ENCODE measurements at places on chromosomes 7 and 10. TPM values are rescaled to one million over a fixed set of nuclear protein-coding genes. Genes with fewer than 3 reads are reported as not detected.

SEMA3D gene
- total RNA-seq, result 2.2 TPM

AFAP1L2 gene
- 29.5 TPM for total RNA-seq

ZCWPW1 gene
- total RNA-seq, result 5.9 TPM

- no peaks in the 10 kb centered on the region for H3K27me3 ChIP-seq
- H3K4me1 ChIP-seq, result no peaks in the 10 kb centered on the region
- peak; percentile 71 for DNase-seq
- no peak overlapping the region for H3K4me3 ChIP-seq
- no peak overlapping the region for H3K27ac ChIP-seq
- H3K36me3 ChIP-seq, result no peaks in the 10 kb centered on the region
These were observed 79.8 kb upstream of the MGMT start for GRCh38 chr10:129387258-129387525.

GRCh38 chr7:100464210-100464660 lies at the start of gene SPACDR:
SPACDR (minus strand) TSS chr7:100464260; CDS start chr7:100464025, 235 bp downstream.
- no peak within 1 kb of the TSS for H3K4me3 ChIP-seq
- no peaks in the 10 kb centered on the region for H3K36me3 ChIP-seq
- H3K27me3 ChIP-seq, result no peaks in the 10 kb centered on the region
- H3K27ac ChIP-seq, result no peak within 1 kb of the TSS

DNA sequence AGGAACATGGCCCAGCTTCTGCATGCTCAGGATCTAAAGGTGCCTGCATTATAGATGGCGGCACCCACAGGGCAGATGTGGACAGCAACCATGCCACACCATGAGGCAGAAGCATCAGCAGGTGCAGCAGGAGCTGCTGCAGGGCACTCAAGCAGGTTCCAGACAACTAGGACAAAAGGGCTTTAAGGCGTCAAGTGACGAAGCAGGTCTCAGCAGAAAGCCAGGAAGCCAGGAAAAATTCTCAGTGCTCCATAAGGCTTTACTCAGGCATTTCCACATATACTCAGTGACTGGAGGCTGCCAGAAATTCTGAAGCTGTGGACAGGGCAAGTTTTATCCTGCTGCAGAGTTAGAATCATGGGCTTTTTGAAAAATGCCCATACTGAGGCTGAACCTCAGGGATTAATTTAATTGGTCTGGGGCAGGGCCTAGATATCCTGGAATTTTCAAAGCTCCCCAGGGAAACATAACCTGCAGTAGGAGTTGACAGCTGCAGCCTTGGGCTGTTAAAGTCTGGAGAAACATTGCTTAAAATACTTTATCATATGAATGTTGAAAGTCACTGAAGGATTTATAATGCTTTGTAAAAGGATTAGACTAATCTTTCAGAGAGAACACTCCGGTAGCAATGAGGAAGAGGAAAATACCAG lies 68.1 kb upstream of the RNF148 start:
- no peak overlapping the region for H3K4me3 ChIP-seq
- H3K27me3 ChIP-seq, result no peaks in the 10 kb centered on the region
- H3K36me3 ChIP-seq, result no peaks in the 10 kb centered on the region
- no peak for DNase-seq

DNA sequence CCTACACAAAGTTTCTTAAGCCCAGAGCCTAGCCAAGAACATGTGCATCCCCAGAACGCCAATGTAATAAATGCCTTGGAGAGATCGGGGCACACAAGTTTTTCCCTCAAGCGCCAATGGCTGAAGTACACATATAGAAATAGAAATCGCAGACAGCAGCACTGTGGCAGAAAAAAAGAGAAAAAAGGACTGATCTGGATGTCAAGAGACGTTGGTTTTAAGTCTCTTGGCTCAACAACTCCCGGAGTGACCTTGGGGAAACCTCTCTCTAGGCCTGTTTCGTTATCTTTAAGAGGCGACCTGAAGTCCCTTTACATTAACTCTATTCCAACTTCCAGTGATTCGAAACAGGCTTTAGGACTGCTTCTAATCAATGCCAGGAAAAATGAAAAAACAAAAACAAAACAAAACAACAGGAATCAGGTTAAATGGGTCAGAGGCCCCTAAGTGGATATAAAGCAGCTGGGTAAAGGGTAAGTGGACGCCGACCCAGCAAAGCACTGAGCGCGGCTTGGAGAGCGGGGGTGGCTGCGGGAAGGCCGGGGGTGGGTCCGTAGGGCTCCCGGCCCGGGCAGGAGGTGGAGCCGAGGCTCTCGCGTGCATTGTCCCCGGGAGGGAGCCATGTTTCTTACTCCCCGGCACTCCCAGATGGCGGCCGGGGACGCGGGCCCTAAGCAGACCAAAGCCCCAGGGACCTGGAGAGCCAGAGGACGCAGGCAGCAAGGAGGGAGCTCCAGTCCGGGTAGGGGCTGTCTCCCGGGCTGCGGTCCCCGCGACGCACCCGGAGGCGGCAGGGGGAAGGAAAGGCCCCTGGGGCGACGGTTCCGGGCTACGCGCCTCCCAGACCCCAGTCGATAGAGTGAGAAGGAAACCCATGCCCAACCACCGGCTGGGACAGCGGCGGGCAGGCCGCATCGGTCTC lies 757 bp downstream of the EIF3A start:
- H3K27me3 ChIP-seq, result no peaks in the 10 kb centered on the region
- peak overlapping the region; percentile 78 for H3K4me3 ChIP-seq
- peaks cover 38% of the 10 kb centered on the region for H3K4me1 ChIP-seq
- DNase-seq, result no peak

DNA sequence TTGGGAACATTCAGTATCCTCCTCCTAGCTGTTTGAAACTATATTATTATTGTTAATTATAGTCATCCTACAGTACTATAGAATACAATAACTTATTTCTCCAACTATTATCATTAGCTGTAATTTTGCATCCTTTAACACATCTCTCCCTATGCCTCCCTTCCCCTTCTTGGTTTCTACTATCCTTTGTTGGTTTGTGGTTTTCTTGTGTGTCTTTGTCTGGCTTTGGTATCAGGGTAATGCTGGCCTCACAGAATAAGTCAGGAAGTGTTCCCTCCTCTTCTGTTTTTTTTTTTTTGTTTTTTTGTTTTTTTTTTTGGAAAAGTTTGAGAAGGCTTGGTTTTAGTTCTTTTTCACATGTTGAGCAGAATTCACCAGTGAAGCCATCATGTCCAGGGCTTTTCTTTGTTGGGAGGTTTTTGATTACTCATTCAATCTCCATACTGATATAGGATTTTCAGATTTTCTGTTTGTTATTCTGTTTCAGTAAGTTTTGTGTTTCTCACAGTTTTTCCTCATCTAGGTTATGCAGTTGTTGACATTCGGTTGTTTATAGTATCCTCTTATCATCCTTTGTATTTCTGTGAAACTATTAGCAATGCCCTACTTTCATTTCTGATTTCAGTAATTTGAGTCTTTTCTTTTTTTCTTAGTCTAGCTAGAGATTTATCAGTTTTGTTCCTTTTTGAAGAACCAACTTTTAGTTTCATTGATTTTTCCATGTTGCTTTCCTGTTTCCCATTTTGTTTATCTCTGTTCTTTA lies 21.6 kb downstream of the C1GALT1 start:
- no peak overlapping the region for H3K4me3 ChIP-seq
- no peaks in the 10 kb centered on the region for H3K36me3 ChIP-seq
- no peak overlapping the region for H3K27ac ChIP-seq

DNA sequence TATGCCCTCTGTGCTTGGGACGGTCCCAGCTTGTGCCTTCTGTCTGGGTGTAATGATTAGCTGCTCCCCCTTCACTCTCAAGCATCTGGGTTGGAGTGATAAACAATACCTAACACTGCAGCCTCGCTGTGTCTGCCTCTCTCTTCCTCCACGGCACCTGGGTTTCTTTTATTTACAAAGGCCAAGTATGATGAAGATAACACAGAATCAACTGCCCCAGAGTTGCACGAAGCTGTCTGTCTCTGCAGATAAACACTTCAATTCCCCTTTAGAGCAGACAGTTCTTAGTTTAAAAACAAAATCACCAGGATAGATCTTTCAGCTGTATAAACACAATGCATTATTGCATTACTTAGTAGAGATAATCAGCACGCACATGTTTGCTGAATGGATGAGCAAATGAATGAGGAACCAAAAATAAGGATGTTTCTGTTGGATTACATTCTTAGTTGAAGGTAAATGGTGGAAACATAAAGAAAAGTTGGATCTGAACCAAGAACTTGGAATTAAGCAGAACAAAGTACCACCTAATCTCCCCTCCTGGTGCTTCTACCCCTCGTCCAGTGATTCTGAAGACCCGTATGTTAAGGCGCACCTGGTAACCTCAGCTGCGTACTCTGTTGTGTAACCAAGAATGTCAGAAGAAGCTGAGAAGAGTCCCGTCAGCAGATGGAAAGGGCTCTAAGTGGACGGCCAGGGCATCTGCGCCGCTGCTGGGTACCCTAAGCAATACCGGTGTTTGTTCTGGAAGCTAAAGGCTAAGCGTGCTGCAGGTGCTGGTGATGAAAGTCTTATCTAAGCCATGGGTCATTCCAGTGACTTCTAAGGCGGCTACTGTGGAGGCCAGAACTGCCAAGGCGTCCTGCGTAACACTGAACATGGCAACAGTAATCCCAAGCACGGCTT lies 26.6 kb downstream of the INSIG1 start:
- no peaks in the 10 kb centered on the region for H3K27me3 ChIP-seq
- DNase-seq, result no peak
- H3K36me3 ChIP-seq, result no peaks in the 10 kb centered on the region
- H3K27ac ChIP-seq, result no peak overlapping the region
- no peak overlapping the region for H3K4me3 ChIP-seq

- H3K36me3 ChIP-seq, result no peaks in the 10 kb centered on the region
- no peak overlapping the region for H3K27ac ChIP-seq
- H3K4me1 ChIP-seq, result peaks cover 12% of the 10 kb centered on the region
- DNase-seq, result no peak
These were observed 180.0 kb upstream of the ANK3 start for GRCh38 chr10:60569681-60570080.

- DNase-seq, result no peak
- no peaks in the 10 kb centered on the region for H3K27me3 ChIP-seq
- no peak overlapping the region for H3K4me3 ChIP-seq
- H3K4me1 ChIP-seq, result no peaks in the 10 kb centered on the region
These were observed 83.0 kb upstream of the ASAH2 start for GRCh38 chr10:50334273-50334672.

GRCh38 chr7:28592861-28593260 lies 180.5 kb downstream of the CREB5 start:
- DNase-seq, result no peak
- H3K36me3 ChIP-seq, result no peaks in the 10 kb centered on the region
- H3K4me1 ChIP-seq, result no peaks in the 10 kb centered on the region
- H3K27ac ChIP-seq, result no peak overlapping the region
- no peak overlapping the region for H3K4me3 ChIP-seq

DNA sequence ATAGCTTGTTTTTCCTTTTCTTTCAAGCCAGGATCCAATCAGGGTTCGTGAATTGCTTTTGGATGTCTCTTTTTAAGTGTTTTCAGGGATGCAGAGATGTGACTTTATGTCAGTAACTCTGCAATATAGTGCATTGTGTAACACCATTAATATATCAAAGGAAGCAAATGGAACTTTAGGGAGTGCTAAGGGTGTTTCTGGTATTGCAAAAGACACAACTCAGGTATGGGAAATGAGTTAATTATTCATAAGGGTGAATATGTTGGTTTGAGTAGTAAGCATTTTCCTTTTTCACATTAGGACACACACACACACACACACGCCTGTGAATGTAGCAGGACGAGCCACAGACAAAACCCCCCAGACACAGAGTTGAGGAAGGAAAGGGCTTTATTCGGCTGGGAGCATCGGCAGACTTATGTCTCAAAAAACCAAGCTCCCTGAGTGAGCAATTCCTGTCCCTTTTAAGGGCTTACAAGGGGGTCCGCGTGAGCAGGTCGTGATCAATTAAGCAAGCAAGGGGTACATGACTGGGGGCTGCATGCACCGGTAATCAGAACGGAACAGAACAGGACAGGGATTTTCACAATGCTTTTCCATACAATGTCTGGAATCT lies 31.8 kb upstream of the GSDME start:
- H3K27ac ChIP-seq, result no peak overlapping the region
- no peak overlapping the region for H3K4me3 ChIP-seq
- no peaks in the 10 kb centered on the region for H3K27me3 ChIP-seq
- DNase-seq, result no peak
- H3K4me1 ChIP-seq, result no peaks in the 10 kb centered on the region

GRCh38 chr7:16144361-16144760 lies 277.0 kb downstream of the CRPPA start:
- H3K4me3 ChIP-seq, result no peak overlapping the region
- H3K27me3 ChIP-seq, result no peaks in the 10 kb centered on the region
- no peaks in the 10 kb centered on the region for H3K4me1 ChIP-seq
- H3K27ac ChIP-seq, result no peak overlapping the region
- H3K36me3 ChIP-seq, result no peaks in the 10 kb centered on the region

GRCh38 chr7:132590162-132590561 lies 13.9 kb upstream of the PLXNA4 start:
- no peak overlapping the region for H3K4me3 ChIP-seq
- H3K27ac ChIP-seq, result no peak overlapping the region
- H3K27me3 ChIP-seq, result no peaks in the 10 kb centered on the region
- no peak for DNase-seq

DNA sequence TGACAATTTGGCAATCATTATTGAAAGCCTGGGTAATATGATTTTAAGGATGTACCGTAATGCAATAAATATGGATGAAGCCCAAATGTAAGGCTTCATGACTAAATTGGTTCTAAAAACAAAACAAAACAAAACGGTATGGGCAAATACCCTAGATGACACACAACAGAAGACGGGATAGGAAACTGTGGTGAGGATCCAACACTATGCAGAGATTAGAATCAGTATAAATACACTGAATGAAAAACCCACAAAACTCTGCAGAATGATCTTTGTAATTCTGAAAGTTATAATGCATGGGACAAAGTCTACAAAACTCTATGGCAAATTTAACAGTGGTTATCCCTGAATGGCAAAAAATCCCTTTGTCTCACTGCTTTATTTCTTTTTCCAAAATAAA lies 57.6 kb downstream of the MALSU1 start:
- no peaks in the 10 kb centered on the region for H3K4me1 ChIP-seq
- DNase-seq, result no peak

- peaks cover 13% of the 10 kb centered on the region for H3K4me1 ChIP-seq
- no peak overlapping the region for H3K27ac ChIP-seq
- DNase-seq, result no peak
- no peaks in the 10 kb centered on the region for H3K36me3 ChIP-seq
- peak overlapping the region; percentile 38 for H3K4me3 ChIP-seq
These were observed 73.4 kb upstream of the CUX1 start for GRCh38 chr7:101743995-101744360.

- H3K27ac ChIP-seq, result no peak overlapping the region
- no peak for DNase-seq
- no peaks in the 10 kb centered on the region for H3K27me3 ChIP-seq
These were observed 14.5 kb downstream of the C7orf57 start for GRCh38 chr7:48049850-48050249.

DNA sequence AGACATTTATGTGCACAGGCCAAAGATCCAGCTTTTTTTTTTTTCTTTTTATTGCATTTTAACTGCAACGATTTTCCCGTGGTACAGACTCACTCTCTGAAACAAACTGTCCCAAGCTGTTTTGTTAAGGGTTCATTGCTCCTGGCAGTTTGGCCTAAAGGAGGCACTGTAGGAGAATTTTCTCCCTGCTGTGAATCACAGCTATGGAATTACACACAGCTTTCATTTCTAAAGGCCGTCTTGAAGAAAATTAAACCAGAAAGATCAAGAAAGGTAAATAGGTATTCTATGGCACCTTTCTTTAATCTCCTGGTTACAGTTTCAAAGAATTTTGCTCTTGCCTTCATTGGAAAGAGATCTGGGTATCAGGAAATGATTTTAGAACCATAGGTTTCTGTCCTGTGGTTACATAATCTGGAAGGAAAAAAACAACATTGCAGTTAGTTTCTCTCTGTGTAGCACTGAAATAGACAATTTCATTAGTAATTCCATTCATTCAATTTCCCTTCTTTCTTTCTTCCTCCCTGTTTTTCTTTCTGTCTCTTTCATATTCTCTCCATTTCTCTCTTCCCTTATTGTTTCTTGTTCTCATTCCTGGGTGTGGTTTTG lies 51.2 kb downstream of the PDK4 start:
- H3K36me3 ChIP-seq, result no peaks in the 10 kb centered on the region
- peak overlapping the region; percentile 79 for H3K27ac ChIP-seq
- H3K4me1 ChIP-seq, result peaks cover 40% of the 10 kb centered on the region
- DNase-seq, result no peak
